ENCODE measurements at places on chromosomes 13 and 19.

- no peak for DNase-seq
These were observed 11.1 kb downstream of the ZSCAN1 start for GRCh38 chr19:58044886-58045285.

DNA sequence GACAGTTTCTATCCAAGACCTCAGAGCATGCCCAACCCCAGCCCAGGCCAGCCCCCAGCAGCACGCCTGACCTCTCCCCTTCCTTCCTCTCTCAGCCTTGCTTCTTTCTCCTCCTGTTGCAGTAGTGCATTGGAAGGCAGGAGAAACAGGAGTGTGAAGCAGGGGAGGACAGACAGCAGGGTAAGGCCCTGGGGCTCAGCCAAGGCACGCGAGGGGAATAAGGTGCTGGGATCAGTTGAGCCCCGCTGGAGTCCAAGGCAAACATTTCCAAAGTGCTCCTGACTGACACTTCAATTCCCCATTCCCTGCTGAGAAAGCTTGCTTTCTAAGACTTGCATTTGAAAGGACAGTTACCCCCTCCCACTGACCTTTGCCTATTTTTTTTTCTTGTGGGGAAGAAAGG is 73.1 kb upstream of the OLFM4 start:
- no peak for DNase-seq

- DNase-seq, result no peak
These were observed 112.9 kb upstream of the MBNL2 start for GRCh38 chr13:97109256-97109655.

DNA sequence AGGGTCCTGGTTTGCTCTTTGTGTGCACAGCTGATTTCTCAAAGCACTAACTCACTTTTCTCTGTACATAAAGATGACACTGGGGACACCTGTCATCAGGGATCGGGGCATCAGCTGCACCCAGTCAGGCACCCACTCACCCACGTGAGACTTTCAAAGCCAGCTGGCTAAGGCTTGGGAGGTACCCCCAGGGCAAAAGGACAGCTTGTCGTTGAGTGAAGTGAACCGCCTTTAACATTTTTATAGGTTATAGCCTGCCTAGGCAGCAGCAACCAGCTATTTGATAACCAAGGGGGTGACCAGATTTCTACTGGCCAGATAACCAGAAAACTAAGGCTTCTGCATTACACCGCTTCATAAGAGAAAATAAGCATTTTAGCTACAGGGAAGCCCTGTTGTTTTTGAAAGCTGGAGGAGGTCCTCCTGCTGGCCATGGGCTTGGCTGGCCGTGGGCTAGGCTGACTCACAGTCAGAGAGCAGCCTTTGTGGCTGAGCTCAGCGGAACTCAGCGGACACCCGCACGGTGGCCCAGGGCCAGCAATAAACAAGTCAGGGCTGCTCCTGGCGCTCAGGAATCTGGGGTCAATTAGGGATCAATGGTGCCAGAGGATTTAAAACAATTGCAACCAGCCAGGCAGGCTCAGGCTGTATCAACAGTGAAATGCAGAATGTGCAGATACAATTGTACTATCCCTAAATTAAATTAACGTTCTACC is 57.1 kb downstream of the ALOX5AP start:
- DNase-seq, result no peak

DNA sequence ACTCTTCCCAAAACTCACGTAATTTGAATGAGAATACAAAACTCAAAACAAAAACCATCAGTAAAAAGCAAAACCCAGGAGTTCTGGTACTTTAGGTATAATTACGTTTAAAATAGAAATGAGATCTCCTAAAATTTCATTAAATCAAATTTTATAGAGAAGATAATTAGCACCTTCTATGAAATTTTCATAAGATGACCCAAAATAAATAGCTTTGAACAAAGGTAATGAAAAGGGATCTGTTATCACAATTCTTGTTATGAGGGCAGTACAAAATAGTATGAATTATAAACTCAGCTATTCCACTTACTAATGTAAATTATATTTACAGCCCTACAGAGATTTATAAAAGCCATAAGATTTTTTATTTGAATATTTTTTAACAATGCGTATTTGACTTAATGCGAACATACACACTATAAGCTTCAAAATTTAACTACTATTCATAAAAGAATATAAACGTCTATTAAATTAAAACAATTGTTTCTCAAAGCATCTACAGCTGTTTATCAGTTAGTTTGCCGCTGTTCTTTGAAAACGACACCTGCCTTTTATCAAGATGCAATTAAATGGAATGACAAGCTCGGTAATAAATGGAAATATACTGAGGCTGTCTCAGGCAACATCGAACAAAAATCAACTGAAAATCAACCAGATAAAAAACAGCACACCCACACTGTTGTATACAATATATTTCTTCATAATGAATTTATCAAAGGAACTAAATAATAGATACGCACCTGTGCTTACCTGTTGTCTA is 63.8 kb downstream of the KCNRG start:
- DNase-seq, result no peak

GRCh38 chr13:20465218-20465879 is 60.3 kb downstream of the CRYL1 start:
- no peak for DNase-seq

GRCh38 chr19:49761625-49762311 is 1.3 kb downstream of the TSKS start:
- DNase-seq, result no peak

DNA sequence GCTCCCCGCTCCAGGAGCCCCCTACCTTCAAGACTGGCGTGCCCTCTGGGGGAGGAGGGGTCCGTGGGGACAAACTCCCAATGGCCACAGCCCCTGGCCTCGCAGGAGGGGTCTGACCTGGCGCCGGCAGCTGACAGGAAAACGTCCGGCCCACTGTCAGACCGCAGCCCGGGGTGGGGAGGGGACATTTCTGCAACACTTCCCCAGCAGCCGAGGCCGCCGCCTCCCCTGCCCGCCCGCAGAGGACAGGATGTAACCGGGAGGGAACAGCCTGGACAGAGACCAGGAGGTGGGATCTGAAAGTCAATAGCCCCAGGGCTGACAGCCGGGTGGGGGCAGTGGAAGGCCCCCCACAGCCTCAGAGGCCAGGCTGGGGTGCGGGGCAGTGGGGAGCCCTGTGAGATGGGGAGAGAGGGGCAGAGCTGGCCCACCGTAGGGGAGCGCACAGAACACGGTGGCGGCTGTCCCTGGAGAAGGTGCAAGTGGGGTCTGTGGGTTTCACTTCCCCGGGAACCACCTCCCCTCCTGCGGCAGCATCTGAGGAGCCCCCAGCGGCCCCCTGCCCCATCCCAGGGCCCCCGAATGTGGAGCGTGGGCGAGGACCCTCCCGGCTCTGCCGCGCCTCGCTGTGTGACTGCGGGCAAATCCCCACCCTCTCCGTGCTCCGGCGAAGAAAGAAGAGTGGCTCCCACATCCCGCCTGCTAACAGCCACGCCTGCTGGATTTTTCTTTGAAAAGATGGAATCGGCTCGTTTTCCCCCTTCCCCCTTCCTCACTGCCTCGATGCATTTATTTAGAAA is at the start of gene PEAK3:
Gene PEAK3 (minus strand): TSS at position 114 of the 800 bp plus-strand sequence. CDS start 1,244 bp downstream, outside the sequence.
- DNase-seq, result no peak

GRCh38 chr13:66716538-66716937 is 513.6 kb downstream of the PCDH9 start:
- DNase-seq, result no peak

DNA sequence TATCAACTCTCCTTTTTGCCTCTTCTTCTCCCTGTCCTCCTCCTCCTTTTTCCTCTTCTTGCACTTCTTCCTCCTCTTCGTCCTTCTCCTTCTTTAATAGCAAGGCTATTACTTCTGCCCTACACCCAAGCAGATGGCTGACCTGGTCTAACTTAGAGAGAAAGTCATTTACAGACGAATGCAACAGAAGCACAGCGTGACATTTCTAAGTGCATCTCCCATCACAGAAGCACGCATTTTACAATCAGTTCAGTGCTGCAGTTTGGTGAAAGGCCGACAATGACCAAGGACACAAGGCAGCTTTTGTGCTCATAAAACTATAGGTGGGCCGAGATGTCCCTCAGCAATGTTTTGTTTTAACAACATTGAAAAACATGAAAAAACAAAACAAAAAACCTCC is 231.5 kb downstream of the FGF14 start:
- no peak for DNase-seq

DNA sequence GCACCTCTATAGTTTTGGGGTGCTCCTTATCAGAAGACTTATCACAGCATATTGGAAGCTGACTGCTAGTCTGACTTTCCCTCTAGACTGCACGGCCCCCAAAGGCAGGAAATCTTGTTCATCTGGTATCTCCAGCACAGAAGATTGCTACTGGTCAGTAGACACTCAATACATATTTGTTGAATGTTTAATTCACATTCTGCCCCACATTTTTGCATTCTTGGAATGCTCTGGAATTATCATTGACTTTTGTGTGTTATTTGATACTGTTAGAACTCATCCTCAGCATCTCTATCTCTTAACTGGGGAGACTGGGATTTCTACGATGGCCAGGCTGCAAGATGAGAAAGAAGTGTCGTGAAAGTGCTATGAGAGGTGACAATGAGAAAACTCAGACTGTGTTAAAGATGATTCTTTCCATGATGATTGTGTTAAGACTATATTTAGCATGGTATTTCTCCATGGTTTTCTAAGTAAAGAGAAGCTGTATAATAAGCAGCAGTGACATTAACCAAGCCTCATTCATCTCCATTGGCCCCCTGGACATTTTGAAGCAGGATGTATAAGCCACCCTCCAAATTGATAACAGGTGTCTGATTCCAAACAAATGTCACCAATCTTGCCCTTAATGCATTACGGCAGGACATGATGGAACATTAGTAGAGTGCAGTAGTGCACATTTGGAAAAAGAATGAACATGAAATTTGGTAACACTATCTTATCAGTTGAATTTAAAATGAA is 440.9 kb downstream of the RFC3 start:
- no peak for DNase-seq
